ENCODE measurements at places on chromosomes 4 and X.

- no peak for DNase-seq
These were observed 54.6 kb downstream of the FNIP2 start for GRCh38 chr4:158823461-158823873.

DNA sequence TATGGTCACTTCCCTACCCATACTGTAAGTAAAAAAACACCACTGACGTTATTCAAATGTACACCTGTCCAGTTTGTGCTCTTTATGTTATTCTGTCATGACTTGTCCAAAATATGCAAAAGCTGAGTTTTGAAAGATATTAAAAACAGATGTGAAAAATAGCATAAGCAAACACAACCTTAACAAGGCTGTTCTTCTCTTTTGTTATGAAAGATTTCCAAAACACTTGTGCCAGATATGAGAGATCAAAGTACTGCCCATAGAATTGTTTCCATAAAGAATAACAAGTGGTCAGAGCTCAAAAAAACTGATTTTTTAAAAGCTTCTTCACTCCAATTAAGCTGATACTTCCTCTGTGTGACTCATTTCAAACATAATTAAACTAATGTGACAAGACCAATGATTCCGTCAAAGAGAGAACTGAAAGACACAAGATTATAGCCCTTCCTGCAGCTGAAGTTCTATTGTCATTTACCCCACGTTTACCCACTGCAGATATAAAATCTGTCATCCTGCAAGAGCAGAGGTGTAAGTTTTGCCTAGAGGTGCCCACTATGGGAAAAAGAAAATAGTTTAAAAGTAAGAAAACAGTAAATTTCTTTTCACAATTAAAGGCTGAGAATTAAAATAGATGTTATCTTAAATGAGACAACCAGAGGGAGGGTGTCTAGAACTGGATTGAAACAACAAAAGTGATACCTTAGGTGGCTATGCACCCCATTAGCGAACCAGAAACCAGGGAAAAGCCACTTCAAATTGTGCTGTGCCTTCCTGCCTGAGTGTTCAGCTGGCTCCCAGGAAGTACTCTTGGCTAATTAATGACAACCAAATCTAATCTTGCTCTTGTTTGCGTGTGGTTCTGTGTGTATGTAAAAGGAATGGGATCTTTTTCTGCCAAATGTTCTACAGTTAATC is 30.1 kb downstream of the RASSF6 start:
- DNase-seq, result no peak

DNA sequence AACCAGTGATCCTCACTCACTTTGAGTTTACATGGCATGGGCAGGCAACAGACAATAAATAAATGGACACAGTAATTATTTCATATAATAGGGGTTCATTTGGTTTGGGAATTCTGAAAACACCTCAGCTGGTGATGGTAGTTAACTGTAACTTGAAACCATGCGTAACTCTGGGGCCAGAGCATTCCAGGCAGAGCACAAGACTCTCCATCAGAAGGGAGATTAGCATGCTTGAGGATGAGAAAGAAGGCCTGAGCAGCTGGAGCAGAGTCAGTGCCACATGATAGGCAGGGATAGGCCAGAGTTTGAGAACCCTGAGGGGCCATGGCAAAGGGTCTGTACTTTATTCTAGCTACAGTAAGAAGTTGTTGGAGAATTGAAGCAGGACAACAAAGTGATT is 56.3 kb upstream of the CXCL8 start:
- peak; percentile 42 for DNase-seq

DNA sequence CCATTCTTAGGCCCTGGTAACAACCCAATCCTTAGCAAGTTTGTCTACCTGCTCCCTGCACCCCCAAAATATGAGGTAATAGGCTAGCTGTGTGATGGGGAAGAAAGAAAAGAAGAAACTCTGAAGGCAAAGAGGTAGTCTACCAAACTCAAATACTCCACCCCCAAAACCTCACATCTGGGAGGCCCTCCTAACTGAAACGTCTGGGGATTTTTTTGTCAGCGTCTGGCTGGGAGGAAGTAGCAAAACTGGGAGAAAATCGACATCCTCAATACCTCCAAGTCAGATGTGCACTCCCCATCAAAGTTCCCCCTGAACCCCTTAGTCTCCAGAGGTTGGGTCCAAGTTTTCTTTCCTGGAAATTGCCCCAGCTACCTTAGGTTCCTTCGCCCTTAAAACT is 1.0 kb downstream of the LAMP2 start:
- DNase-seq, result no peak

- DNase-seq, result peak; percentile 87
These were observed 65.8 kb upstream of the MSN start for GRCh38 chrX:65601530-65602220.

- no peak for DNase-seq
These were observed 90.8 kb upstream of the LIMCH1 start for GRCh38 chr4:41446981-41447725.

- DNase-seq, result no peak
These were observed 45.8 kb upstream of the FBXW7 start for GRCh38 chr4:152581536-152582160.

DNA sequence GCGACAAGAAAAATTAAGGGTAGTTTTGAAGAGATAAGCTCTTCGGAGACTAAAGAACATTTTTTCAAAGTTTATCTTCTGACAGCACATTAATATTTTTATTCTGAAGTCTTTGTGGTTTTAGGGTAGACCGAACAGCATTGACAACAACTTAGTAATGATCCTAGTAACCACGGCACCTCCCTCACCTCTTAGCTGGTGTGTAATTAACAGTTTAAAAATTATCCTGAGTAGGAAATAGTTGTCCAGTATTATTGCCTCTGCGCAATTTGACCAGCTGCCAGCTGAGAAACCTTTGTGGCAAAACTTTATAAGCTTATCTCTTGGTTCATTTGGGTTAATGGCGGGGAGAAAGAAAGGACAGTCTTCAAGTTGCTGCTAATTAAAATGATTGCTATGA is 213.6 kb downstream of the CBLL2 start:
- DNase-seq, result peak; percentile 14

GRCh38 chrX:136867096-136867491 is 13.4 kb downstream of the RBMX start:
- no peak for DNase-seq

DNA sequence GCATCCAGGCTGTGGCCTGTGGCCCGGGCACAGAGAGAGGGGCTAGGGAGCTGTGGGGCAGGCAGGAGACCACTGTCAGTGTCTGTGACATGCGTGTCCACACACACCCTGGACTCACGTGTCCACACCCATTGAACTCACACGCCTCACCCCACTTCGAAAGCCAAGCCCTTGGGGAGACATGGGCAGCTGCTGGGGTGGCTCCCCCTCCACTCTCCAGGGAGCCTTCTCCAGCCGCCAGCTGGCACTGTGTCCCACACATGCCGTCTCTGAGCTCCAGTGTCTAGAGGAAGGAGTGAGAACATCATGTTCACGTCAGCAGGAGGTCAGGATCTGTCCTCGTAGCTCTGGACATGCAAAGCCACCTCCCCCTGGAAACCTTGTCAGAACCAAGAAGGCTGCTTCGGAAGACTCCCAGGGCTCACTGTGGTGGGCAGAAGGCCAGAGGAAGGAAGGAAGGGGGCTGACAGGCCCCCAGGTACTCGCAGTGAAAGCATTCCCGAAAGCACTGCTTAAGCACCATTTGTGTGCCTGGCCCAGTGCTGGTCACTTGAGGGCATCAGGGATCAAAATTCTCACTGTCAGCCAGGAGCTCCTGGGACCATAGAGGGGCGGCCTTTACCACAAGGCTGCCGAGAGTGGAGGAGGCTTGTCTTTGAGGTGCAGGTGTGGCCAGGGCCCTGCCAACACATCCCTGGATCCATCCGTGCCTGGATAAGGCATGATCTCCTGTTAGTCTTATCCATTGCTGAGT is 61.4 kb downstream of the HTRA3 start:
- no peak for DNase-seq

GRCh38 chrX:15674514-15674840 is 9.9 kb upstream of the CLTRN start:
- no peak for DNase-seq

DNA sequence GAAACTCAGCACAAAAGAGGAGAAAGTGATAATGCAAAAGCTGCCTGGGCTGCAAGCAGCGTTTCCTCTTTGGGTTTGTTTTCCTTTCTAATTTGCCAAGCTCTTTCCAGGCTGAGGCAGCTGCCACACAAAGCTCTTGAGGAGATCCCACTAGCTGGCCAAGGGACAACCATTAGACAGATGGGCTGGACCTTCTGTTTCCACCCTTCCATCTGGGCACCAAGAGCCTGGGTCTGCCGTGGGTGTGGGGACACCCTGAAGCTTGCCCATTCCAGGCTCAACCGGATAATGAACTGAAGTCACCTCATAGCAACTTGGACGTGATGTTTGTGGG is 194.6 kb upstream of the C1QTNF7 start:
- no peak for DNase-seq

- peak; percentile 25 for DNase-seq
These were observed 4.9 kb downstream of the PLAC8 start for GRCh38 chr4:83109480-83110222.
